ENCODE measurements at places on chromosomes 13 and 19. TPM values are rescaled to one million over a fixed set of nuclear protein-coding genes. Genes with fewer than 3 reads are reported as not detected.

Gene PLPP2
- 165 TPM for total RNA-seq

Gene RNF225
- not detected for total RNA-seq

- DNase-seq, result no peak
These were observed 128.2 kb upstream of the OBI1 start for GRCh38 chr13:78787190-78787589.

DNA sequence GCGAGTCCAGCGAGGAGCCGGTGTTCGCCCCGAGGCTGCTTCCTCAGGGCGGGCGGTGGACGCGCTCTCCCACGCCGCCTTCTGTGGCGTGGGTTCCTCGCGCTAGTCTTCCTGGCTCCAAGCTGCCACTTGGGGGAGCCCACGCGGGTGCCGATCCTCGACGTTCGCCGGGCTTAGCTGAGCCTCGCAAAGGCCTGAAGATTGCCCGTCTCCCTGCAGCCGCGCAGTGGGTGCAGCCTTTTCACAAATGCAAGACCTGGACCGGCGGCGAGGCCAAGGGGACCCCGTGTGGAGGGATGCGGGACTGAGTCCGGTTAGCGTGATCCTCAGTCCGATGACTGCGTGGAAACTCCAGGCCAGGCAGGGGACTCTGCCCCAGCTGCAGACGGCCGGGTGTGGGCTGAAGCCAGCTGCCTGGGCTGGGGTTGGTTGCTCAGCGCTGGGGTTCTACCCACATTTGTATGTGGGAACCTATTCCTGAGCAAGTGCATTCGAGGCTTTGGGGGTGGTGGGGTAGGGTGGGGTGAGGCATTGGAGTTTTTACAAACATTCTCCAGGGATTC lies 16.6 kb upstream of the LRP3 start:
- DNase-seq, result no peak

- no peak for DNase-seq
These were observed 109.6 kb downstream of the ZAR1L start for GRCh38 chr13:32205431-32206096.

- no peak for DNase-seq
These were observed 215.0 kb downstream of the DCLK1 start for GRCh38 chr13:35916146-35916545.

DNA sequence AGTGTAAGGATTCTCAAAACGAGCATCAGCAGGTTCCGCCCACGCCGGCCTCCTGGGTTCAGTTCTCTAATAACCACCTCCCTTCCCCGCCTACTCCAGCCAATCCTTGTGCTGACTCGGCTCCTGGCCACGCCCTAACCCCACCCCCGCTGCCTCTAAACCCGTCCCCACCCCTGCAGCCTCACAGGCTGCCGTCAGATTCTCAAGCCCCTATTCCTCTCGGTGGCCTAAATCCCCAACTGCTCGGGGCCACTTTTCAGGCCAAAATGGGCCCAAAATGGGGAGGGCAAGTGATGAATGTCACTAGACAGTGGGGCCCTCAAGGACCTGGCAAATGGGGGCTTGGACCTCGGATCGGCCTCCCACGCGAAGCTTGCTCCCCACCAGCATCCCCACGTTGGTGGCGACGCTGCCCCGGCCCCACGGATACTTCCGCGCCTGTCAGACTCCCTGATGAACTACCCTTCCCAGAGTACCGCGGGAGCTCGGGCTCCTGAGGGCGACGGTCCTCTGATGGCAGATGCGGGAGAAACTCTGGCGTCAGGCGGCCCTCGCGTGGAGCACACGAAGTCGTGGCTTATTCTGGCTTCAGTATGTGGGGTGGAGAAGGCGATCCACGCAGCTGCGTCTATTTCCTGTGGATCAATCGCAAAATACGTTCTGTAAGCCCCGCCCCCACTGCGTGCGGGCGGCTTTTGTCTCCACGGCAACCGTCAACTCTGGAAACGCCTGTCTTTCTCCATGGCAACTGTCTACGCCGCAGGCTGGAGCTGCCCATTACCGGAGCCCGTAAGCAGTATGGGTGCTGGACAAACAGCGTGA lies 24.8 kb downstream of the ZNF473 start:
- peak; percentile 85 for DNase-seq

DNA sequence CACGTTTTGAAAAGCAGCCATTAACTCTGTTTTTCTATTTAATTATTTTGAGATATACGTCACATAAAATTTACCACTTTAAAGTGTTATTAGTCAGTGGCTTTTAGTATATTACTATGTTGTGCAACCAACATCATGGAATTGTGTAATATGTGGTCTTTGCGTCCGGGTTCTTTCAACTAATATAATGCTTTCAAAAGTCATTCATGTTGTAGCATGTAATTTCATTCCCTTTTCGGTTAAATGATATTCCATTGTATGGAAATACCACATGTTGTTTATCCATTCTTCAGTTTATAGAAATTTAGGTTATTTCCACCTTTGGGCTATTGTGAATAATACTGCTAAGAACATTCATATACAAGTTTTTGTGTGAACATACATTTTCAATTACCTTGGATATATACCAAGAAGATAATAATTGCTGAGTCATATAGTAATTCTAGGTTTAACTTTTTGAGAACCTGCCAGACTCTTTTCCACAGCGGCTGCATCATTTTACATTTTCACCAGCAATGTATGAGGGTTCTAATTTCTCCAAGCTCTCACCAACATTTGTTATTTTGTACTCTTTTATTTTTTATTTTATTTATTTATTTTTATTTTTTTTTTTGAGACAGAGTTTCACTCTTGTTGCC lies 28.1 kb upstream of the CLDN10 start:
- no peak for DNase-seq

DNA sequence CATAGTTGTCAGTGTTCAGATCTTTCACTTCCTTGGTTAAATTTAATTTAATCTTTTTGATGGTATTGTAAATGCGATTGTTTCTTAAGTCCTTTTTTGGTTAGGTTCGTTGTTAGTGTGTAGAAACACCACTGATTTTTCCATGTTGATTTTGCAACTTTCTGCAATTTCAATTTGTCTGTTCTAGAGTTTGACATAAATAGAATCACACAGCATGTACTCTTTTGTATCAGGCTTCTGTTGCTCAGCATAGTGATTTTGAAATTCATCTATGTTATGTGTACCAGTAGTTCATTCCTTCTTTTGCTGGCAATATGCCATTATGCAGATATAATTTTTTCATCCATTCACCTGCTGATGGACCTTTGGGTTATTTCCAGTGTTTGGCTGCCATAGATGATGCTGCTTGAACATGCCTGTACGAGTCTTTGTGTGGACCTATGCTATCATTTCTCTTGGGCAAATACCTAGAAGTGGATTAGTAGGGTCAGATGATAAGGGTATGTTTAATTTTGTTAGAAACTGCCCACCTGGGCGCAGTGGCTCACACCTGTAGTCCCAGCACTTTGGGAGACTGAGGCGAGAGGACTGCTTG lies 33.1 kb downstream of the BICRA start:
- DNase-seq, result no peak

DNA sequence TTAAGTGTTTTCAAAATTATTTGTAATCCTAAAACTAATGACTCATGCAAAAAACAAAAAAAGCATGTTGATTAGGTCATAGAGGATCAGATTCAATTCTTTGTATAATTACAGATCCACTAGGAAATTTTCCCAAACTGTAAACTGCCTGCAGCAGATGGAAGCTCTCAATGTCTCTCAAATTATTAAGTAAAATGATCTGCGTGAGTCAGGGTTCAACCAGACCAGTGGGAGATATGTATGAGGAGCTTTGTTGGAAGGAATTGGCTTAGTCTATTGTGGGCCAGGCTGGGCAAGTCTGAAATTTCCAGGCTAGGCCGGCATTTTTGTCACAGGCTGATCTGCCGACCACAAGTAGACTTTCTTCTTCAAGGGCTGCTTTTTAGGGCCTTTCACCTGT lies 14.4 kb upstream of the SACS start:
- DNase-seq, result no peak

All from Peyer's patch (tissue), 4 donors.